ENCODE measurements at places on chromosomes 12 and 14.
A peak's percentile ranks its signal among the peaks of the same experiment; 100 is the strongest.

GRCh38 chr12:26121323-26122060, 3.3 kb downstream of the BHLHE41 start:
- no peak for DNase-seq

GRCh38 chr14:24813089-24813815, 179.3 kb upstream of the GZMB start:
- DNase-seq = no peak

GRCh38 chr14:36647824-36648753, 13.6 kb upstream of the PAX9 start:
- DNase-seq = peak; percentile 16

DNA sequence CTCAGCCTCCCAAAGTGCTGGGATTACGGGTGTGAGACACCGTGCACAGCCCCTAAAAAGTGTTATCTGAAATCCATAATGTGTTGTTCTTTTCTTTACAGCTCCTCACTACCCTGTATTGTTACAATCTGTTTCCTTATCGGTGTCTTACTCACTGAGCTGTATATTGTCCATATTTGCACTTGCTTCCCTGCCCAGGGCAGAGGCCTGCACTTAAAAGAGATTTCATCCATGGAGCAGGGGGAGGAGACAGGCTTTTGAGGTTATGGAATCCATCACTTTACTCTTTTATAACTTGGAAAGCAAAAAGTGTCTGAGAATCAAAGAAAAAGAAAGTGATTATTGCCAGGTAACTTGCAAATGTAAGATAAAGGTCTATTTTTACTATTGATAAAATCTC, 251.0 kb downstream of the DIO2 start:
- DNase-seq = no peak

All from COLO829 (cell line).